Activated T-helper 9 cell treated with anti-CD3 and anti-CD28 coated beads, Interleukin-2, amount 50 U/mL, for 16 hours (primary cell): ENCODE measurements at places on chromosomes 7 and 10.

- no peak for DNase-seq
Observed at GRCh38 chr10:32190890-32191491, 134.8 kb upstream of the KIF5B start.

DNA sequence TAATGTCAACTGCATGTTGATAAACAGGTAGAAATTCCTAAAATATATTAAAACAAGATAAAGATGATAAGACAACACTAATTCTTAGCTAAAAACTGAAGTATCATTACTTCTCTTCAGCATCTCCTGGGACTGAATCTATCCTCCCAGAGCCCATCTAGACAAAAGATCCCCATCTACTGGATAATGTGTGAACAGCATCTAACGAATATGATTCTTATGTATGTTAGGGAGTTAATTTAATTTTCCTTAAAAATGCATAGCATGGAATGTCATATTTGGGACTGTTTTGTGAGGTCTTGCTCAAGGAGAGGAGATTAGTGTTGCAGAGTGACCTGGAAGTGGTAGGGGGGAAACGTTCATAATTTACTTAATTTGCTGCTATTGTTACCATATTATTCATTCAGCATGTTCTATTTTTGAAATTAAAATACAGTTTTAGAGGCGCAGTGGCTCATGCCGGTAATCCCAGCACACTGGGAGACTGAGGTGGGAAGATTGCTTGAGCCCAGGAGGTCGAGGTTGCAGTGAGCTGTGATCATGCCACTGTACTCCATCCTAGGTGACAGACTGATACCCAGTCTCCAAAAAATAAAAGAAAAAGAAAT lies 305.1 kb upstream of the CSTF2T start:
- DNase-seq = no peak

GRCh38 chr7:117323305-117323850 lies 520 bp upstream of the WNT2 start:
- DNase-seq = no peak

- DNase-seq = no peak
Observed at GRCh38 chr10:59465088-59465487, 102.7 kb upstream of the FAM13C start.

GRCh38 chr7:1758028-1758858 lies 88.2 kb downstream of the ELFN1 start:
- no peak for DNase-seq

DNA sequence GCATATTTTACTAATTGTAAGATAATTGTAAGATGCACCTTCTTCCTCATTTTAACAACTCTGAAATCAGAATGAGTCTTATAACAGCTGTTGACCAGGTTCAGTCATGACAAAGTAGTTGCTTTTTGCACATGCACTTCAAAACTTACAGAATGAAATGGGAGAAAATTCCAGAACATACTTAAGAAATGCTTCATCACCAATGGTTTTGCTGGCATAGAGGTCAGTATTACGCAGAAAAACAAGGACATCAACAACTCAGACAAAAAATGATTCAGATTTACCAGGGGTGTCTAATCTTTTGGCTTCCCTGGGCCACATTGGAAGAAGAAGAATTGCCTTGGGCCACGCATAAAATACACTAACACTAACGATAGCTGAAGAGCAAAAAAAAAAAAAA lies 13.3 kb downstream of the COL28A1 start:
- no peak for DNase-seq

GRCh38 chr7:47471358-47471703 lies 110.6 kb downstream of the TNS3 start:
- DNase-seq = no peak

- DNase-seq = no peak
Observed at GRCh38 chr7:70239918-70240317, 641.6 kb downstream of the AUTS2 start.

DNA sequence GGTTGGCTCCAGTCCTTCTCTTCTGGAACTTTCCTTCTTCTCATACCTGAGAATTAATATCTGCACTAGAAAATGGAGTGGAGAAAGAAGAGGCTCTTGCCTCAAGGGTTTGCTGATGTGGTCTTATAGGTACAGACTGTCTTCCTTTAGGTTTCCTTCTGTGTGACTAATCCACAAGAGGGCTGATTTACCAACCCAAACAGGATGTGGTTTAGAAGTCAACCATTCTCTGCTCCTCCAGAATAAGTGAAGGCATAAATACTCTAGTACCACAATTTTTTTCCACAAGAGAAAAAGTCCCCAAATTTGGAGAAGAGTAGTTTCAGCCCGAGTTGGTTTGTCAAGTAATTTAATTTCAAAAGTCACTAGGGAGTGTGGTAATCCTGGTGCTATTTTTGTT lies 85.8 kb downstream of the NRP1 start:
- no peak for DNase-seq

DNA sequence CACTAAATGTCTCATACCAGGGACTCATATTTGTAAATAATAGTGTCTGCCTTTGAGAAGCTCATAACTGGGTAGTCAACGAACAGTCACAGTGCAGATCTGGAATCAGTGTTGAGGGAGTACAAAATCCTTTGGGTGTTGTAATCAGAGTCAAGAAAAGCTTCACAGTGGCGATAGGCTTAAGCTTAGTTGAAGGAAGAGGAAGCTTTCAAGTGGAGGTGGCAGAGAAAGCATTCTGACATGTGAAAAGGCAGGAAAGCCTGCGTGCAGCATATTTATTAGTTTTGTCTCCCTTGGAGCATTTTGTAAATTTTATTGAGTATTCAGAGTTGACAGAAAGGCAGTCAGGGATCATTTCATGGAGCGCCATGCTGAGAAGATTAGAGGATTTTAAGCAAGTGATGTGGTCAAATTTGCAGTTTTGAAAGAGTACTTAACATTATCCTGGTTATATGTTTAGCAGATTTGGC lies 104.9 kb downstream of the ADK start:
- DNase-seq = no peak

DNA sequence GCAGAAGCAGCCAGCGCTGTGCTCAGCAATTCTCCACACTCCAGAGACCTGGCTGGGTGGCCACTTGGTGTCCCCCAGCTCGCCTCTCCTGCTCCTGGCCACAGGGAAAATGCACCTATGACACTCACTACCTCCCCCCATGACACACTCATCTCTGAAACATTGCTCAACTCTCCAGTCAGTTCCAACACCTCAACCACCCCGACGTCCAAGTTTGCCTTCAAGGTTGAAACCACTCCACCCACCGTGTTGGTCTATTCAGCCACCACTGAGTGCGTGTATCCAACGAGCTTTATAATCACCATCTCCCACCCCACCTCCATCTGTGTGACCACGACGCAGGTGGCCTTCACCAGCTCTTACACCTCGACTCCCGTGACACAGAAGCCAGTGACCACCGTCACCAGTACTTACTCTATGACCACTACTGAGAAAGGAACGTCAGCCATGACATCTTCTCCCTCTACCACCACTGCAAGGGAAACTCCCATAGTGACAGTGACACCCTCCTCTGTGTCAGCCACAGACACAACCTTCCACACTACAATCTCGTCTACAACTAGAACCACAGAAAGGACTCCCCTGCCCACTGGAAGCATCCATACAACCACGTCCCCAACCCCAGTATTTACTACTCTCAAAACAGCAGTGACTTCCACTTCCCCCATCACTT lies 2.7 kb downstream of the MUC3A start:
- DNase-seq = no peak

GRCh38 chr10:9885761-9886160 lies 1131.9 kb upstream of the CELF2 start:
- no peak for DNase-seq

GRCh38 chr10:5089865-5090264 lies 4.3 kb upstream of the AKR1C3 start:
- no peak for DNase-seq

- DNase-seq = no peak
Observed at GRCh38 chr10:121681997-121682687, 83.9 kb upstream of the FGFR2 start.

DNA sequence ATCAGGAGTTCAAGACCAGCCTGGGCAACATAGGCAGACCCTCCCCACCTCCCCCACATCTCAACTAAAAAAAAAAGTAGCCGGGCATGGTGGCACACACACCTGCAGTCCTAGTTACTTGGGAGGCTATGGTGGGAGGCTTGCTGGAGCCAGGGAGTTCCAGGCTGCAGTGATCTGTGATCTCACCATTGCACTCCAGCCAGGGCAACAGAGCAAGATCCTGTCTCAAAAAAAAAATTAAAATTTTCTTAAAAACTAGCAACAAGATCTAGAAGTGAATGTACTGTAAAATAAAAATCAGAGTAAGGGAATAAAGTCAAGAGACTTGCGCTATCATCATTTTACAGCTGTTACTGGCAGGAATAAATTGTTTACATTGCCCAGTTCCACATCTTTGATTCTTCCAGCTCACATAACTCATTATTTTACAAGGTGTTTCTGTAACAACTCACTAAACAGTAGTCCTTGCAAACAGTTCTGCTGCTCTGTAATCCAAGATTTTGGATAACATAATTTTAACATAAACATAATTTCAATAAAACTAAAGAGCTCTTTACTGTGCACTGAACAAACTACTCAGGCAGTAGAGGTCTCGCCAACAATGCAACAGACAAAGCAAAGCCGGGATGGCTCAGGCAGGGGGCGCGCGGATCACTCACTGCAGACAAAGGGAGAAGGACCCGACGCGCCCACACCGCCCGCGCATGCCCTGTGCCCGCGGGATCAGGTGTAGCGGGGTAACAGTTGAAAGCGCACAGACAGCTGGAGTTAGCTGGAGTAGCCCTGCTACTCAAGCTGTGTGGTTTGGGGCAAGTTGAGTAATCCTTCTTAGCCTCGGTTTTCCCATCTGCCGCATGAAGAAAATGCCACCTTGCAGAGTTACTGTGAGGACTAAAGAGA lies 73.3 kb upstream of the NFE2L3 start:
- peak; percentile 68 for DNase-seq

DNA sequence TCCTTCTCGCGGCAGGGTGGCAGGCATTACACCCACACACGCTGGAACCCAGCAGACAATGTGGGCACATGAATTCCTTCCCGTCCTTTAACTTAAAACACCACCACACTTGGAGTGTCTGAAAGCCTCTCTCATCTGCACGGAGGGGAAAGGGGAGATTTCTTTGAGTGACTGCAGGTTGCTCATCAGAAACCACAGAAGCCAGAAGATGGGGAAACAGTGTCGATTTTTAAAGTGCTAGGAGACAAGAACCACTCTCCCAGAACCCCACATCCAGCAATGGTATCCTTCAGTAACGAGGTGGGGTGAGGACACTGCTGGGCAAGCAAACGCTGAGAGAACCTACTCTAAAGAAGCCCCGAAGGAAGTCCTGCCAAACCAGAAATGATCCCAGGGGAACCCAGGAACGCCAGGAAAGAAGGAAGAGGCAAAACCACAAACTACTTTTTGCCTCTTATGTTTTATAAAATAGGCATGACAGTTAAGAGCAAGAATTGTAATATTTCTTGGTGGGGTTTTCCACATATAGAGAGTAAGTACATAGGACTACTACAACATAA lies 254.3 kb downstream of the ELFN1 start:
- DNase-seq = no peak

DNA sequence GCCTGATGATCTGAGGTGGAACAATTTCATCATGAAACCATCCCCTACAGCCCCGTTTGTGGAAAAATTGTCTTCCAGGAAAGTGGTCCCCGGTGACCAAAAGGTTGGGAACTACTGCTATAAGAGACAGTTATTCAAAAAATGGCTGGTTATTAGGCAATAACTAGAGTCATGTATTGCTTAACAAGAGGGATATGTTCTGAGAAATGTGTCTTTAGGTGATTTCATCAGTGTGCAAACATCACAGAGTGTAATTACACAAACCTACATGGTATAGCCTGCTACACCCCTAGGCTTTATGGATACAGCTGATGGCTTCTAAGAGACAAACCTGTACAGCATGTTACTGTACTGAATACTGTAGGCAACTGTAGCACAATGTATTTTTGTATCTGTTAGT lies 71.3 kb upstream of the CSTF2T start:
- no peak for DNase-seq

DNA sequence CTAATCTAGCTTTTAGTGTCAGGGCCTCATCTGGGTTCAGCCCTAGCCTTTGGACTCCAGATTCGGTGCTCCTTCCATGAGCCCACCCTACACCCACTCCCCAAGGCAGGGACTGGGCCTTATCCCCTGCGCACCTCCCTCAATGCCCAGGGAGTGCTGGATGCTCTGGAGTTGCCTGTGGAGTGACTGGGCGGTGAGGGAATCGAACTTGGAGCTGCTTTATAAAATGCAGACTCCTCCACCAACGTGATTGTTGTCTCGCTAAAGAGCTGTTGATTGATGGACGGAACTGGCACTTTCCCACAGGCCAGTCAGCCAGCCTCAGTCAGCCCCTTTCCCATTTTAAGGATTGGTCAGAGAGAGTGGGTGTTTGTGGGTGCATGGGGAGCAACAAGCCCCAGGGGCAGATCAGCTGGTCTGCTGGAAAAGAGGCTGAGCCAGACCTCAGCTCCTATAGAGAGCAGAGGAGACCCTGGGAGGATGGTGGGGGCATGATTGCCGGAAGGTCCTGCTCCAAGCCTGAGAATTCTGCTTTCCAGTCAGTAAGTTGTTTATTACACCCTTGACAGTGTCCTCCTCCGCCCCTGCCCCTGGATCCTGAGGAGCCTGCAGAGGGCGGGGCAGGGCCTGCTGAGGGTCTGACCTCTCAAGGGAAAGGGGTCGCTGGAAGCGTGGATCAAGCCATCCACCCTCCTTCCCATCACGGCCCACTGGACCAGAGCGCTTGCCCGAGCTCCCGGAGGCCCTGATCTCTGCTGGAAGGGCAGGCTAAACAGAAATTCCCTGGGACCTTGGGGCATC lies 16.7 kb downstream of the UNC5B start:
- DNase-seq = no peak

GRCh38 chr7:40983111-40983510 lies 719.8 kb downstream of the INHBA start:
- no peak for DNase-seq

GRCh38 chr7:103702982-103703381 lies 257.0 kb upstream of the SLC26A5 start:
- no peak for DNase-seq

DNA sequence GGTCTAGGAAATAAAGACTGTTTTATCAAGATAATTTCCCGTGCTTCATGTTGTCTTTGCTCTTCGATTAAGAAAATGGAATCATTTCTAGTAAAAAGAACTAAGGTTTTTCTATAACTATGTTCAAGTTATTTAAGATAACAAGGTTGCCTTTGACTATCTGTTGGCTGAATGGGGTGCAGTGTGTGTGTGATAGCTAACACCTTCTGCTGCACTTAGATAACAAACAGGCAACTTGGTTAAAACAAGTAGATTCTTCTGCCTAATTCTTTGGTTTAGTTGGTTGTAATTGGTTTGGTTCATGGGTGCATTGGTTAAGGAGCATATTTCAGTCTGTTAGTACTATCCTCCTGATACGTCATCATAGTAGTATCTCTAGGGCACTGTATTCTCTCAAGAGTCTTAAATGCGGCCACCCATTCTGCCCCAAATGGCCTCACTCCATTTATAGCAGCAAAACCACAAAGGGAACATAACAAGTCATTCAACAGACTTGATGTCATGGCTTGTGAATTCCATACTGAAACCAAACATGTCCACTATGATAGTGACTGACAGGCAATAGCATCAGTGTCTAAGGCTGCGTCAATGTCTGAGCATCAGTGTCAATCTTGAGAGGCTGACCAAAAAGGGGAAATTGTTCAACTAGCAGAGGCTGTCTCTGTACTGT lies 55.7 kb downstream of the CCDC3 start:
- DNase-seq = no peak

- DNase-seq = no peak
Observed at GRCh38 chr7:41817386-41817785, 114.5 kb upstream of the INHBA start.
